ENCODE measurements at places on chromosomes 1 and 21.

DNA sequence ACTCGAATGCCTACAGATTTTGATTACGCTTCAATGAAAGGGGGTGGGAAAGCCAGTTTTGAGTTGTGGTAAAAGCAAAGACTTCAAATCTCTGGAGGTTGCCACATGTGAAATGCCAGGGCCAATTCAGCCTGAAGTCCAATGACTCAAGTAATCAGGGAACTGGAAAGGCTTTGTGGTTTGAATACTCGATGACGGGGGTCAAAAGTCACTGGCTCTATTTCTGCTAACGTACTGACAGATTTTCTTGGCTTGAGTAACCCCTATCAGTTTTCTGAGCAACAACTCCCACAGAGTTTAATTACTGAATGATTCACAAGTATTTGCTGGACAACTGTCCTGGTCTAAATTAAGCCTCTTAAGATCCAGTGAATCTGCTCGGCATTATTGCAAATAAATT lies 152.2 kb downstream of the SIPA1L2 start:
- no peak for DNase-seq

GRCh38 chr1:230191855-230192254 lies 124.8 kb downstream of the GALNT2 start:
- DNase-seq, result no peak

DNA sequence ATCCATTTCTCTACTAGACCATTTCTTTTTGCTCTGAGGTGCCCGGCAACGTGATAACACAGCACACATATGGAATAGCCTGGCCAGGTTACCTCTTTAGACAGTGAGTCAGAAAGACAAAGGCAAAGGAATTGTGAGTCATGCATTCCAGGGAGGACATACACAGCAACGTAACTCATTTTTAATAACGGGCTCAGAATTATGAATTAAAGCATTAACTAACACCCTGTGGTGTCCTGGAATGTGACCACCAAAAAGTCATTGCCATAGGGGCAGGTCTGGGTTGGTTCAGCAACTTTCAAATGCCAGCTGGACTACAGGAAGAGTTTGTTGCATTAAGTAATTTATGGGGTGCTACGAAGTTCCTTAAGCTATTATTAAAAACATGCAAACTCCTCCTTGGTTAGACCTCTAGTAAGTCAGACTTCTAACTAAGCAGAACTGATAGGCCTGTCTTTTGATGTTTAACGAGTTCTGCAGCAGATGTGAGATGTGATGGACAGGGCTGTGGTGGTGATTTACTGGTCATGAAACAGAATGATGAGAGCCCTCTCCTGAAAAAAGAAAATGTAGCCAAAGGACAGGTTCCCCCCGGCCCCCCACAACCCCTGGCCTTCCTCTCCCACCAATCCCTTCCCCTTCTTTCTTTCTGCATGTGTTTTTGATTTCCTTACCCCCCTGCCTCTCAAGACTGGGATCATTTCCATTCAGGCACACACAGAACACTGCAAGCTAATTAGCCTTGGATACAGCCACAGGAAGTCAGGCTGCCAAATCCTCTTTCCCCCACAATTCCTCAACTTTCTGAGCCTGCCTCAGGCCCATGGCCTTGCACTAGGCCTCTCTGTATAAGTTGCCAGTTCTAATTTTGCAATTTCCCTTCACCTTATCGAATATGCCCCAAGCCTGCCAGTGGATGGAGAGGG lies 88.9 kb upstream of the HAO2 start:
- peak; percentile 61 for DNase-seq

DNA sequence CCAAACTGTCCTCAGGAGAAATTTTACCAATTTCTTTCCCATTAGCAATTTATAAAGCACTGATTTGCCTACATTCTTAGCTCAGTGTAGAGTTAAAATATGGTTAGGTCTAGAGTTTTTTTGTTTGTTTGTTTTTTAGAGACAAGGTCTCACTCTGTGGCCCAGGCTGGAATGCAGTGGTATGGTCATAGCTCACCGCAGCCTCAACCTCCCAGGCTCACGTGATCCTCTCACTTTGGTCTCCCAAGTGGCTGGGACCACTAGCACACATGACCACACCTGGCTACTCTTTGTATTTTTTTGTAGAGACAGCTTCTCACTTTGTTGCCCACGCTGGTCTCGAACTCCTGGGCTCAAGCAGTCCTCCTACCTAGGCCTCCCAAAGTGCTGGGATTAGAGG lies 10.6 kb upstream of the RALGPS2 start:
- DNase-seq, result no peak

DNA sequence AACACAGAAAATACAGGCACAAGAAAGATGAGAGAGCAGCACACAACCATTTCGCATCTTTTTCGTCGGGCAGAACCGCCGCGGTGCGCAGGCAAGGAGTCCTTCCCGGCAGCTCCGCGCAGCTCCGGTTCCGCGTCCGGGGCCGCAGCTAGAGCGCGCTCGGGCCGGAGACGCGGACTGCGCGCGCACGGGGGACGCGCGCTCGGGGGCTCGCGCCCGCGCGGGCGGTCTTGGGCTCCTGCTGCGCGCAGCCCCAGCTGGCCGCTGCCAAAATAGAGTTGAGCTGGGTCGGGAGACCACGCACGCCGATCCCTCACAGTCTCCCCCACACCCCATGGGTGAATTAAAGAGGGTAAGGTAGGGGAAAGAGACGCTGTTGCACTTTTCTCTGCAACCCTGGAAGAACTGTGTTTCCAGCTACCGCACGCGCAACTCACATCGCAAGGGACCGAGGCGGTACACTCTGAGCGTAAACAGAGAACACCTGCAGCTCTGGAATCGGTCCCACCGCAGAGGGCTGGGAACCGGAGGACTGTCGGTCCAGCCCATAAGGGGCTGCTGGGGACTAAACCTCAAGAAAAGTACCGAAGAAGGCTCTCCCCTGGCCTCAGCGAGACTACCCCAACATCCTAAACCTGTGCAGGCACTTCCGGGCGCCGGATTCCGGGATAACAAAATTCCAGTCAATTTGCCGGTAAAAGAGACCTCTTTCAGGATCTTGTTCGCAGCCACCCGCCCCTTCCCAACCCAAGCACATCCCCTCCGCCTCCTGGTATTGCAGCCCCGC lies 1.7 kb downstream of the NR5A2 start:
- peak; percentile 38 for DNase-seq
